ENCODE measurements at places on chromosomes 4 and X.

- no peak for DNase-seq
These were observed 4.7 kb downstream of the THAP9 start for GRCh38 chr4:82905205-82905604.

- no peak for DNase-seq
These were observed 37.2 kb downstream of the CLCN3 start for GRCh38 chr4:169657470-169658107.

GRCh38 chr4:160947653-160948052 lies 1216.1 kb downstream of the FSTL5 start:
- DNase-seq: no peak

DNA sequence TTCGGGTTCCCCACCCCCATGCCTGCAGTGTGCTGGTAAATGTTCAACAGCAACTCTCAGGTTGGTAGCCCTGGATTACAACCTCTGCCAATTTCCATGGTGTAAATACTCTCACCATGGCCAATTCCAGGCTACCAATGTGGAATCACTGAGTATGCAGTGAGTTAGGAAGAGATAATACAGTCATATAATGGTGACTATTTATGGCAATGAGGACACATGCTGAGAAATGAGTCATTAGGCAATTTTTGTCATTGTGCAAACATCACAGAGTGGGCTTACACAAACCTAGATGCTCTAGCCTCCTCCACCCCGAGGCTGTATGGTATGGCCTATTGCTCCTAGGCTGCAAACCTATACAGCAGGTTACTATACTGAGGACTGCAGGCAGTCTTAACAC lies 4.6 kb upstream of the CLDN24 start:
- no peak for DNase-seq

GRCh38 chrX:84865113-84865512 lies 138.6 kb upstream of the APOOL start:
- DNase-seq: peak; percentile 38

GRCh38 chr4:182089326-182089725 lies 153.9 kb upstream of the TENM3 start:
- no peak for DNase-seq

DNA sequence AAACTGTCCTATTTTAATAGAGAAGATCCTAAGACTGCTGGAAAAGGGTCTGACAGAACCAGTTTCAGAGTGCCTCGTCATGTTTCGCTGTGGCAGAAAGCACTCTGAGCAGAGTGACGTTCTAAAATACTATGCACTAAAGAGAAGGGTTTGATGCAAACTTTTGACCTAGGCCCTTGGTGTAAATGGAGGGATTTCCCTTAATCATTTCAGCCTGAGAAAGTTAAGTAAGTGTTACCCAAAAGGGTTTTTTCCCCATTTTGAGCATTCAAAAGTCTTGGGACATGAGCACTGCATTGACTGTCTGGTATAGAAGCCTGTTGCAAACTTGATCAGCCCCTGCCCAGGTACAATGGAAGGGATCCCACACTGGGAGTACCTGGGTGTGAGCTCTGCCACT lies 157.5 kb upstream of the ATOH1 start:
- DNase-seq: no peak

DNA sequence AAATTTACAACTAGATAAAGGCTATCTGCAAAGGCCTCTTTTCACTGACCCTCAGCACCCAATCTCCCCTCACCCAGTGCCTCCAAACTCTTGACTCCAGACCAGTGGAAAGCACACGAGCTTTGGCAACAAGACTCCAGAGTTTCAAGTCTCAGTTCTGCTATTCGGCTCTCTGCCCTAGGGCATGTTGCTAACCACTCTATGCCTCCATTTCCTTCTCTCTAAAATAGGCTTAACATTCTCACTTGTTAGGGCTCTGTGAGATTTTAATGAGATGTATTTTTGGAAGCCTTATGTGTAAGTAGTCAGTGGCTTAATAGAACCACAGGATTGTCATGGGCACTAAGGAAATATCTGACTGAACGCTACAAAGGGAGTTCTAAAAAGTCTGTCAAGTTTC lies 116.5 kb upstream of the IQCM start:
- no peak for DNase-seq

- DNase-seq: no peak
These were observed 441.9 kb downstream of the INPP4B start for GRCh38 chr4:142404191-142404611.

DNA sequence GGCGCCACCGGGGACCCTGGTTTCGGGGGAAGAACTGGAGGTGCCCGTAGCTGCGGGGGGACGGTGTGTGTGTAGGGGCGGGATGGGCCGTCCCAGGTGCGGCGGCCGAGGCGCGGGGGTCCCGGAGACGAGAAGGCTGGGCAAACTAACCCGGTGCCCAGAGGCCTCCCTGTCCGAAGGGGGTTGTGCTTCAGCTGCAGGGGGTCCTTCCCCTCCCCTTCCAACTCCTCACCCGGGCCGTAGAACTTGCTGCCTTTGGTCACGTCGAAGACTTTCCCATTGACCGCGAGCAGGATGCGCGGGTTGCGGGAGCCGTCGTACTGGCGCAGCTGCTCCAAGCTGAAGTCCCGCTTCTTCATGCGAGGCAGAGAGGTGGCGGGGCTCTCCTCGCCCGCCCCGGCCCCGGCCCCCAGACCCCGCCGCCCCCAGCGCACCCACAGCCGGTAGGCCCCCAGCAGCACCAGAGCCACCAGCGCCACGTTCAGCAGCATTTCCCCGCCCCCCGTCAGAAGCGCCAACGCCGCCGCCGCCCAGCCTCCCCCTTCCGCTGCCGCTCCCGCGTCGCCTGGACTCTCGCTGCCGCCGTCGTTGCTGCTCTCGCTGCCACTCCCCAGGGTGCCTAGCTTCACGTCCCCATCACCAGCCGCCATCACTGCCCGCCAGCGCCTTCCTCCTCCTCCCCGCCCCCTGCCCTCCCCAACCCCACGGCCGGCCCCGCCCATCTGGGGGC lies at the start of gene PGRMC2:
PGRMC2 (minus strand) TSS at position 673 of the 730 bp plus-strand sequence; CDS start at position 650, 23 bp downstream.
- no peak for DNase-seq

GRCh38 chr4:78770091-78770642 lies 6.0 kb upstream of the BMP2K start:
- DNase-seq: no peak

- DNase-seq: no peak
These were observed 39.2 kb downstream of the TRIM2 start for GRCh38 chr4:153243468-153243867.

DNA sequence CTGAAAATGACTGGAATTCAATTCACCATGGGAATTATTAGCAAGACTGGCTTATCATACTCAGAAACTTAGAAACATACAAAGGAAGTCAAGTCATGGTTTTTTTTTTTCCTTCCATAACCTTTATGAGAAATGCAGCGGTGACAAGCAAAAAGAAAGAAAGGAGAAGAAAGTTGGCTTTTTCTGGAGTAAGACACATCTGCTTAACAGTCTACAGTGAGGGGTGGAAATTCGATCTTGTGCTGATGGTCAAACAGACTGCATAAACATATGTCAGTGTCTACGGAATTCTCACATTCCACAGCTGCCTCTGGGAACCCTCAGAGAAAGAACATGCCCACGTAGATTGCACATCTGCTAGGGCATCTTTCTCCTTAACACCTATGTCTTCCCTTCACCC lies 54.6 kb downstream of the PROM1 start:
- peak; percentile 11 for DNase-seq

DNA sequence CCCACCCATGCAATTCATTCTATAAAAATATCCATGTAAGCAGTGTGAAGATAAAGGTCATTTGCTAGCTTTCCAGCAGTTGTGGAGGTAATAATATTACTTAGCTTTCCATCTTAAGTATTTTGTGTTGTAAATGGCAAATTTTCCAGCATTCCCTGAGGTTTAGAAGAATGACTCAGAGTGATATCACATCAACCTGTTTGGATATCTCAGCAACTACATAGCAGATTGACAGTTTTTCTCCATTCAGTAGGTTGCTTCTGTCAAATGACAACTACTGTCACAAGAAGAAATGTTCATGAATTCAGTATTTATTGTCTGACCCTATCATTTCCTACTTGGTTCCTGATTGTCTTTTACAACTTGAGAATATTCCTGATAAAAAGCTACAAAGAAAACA lies 434.9 kb upstream of the GALNTL6 start:
- no peak for DNase-seq

DNA sequence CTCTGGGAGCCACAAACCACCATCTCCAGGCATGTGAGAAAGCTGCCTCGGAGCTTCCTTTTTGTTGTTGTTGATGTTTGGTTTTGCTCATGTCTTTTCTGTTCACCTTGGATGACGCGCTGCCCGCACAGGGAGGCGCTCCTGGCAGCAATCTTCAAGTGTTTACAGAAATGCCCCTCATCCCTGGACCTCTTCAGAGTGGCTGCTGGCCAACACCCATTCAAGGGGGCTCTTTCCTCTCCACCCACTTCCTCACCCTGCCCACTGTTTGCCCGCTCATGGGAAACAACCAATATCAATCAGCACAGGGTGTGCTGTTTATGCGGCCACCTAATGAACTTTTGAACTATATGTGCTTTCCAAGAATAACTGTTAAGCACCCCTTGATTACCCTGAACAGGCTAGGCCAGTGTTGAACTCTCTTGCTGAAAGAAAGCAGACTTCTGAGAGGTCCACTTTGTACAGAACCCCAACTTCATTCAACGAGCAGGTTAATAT lies 355.1 kb upstream of the CLNK start:
- DNase-seq: no peak

GRCh38 chr4:93828995-93829819 lies 654 bp downstream of the ATOH1 start:
- no peak for DNase-seq

GRCh38 chrX:3029129-3029528 lies 12.1 kb upstream of the ARSF start:
- DNase-seq: no peak

DNA sequence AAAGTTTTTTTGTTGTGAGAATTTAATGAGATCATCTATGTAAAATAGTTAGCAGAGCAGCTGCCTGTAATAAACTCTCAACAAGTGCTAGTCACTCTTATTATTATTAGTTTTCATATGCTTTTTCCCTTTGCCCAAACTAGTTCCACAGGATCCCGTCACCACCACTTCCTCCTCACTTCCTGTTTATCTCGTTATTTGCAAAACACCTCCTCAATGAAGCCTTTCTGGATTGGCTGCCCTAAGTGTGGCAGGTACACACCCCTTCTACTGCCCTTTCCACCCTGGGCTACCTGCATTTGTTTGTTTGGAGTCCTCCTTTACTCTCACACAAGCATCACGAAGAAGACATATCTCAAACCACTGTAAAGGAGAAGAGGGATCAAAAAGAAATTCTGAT lies 54.4 kb upstream of the KLF3 start:
- no peak for DNase-seq

DNA sequence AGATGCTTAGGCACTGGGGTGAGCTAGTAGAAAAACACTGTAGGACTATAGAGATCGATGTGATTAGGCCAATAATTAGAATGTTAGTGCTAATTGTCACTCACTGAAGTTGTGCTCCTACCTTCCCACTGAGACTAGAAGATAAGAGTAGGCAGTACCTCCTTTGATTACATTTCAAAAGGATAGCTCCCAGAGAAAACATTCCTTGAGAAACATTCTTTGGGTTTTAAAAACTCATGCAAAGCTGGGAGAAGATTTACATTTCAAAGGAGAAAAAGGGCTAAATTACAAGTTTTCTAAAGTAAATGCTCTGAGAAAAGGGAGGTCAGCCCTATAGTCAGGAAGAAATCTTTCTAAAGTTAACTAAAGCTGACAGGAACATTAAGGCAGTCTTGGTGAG lies 860.3 kb upstream of the NDST4 start:
- no peak for DNase-seq

GRCh38 chr4:176380352-176381157 lies 60.8 kb downstream of the SPCS3 start:
- no peak for DNase-seq

- no peak for DNase-seq
These were observed 435.6 kb upstream of the SMIM31 start for GRCh38 chr4:164318350-164318749.

- no peak for DNase-seq
These were observed 311.6 kb downstream of the FAM133A start for GRCh38 chrX:93985344-93986307.

GRCh38 chr4:48642421-48643374 lies 137.4 kb downstream of the FRYL start:
- no peak for DNase-seq

- no peak for DNase-seq
These were observed 11.8 kb upstream of the UGT2A3 start for GRCh38 chr4:68963374-68963773.

GRCh38 chrX:72011734-72012133 lies 101.1 kb downstream of the NHSL2 start:
- no peak for DNase-seq

GRCh38 chr4:25377572-25378436 lies 741 bp downstream of the ANAPC4 start:
- DNase-seq: no peak

GRCh38 chrX:112066813-112067212 lies 15.8 kb downstream of the TRPC5 start:
- no peak for DNase-seq

GRCh38 chrX:8731559-8732395 lies at the start of gene ANOS1:
TSS of gene ANOS1 (minus strand) at chrX:8732137. CDS start at chrX:8732036, 101 bp downstream.
- no peak for DNase-seq

- no peak for DNase-seq
These were observed 18.8 kb downstream of the SLC7A11 start for GRCh38 chr4:138223231-138223910.

- DNase-seq: no peak
These were observed 347.1 kb downstream of the GBA3 start for GRCh38 chr4:23039818-23040217.

DNA sequence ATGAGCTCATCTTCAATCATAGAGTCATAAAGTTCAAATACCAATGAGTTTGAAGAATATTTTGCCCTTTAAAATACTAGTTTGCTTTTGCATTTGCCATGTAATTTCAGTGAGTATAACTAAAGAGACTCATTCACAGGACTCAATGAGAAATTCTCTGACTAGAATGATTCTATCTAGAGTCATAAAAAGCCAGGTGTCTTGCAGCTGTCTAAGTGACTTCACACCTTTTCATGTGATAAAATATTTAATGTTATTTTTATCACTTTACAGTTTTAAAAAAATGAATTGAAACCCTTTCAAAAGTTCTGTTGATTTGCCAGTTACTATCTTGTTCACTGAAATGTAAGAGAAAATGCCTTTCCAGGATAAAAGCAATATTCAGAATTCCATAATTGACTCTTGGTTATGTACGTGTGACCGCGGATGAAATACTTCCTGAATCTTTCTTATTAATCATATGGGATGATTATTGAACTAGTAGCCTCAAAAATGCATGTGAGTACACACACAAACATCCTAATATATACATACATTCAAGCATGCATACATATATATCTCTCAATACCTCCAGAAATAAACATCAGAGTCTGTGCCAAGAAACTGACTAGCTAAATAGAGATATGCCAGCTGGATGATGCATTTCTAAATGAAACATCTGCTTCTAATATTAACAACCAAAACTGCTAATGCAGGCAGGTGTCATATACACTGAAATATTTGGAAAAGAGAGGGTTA lies 87.0 kb downstream of the GABRB1 start:
- DNase-seq: no peak

DNA sequence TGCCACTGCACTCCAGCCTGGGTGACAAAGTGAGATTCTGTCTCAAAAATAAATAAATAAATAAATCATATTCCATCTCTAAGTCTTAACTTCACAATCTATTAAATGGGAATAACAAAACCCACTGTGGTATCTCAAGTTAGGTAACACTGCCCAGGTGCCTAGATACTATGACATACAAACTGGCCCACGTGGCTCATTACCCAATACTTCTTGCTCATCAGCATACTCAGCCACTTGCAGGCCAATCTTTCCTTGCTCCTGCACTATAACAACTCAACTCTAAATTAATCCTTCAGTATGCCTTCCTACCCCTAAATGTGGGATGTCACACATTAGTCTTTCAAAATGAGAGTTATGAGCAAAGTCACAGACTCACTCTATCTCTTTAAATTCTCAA lies 230.1 kb downstream of the OPHN1 start:
- DNase-seq: no peak

- no peak for DNase-seq
These were observed 157.7 kb downstream of the CBR4 start for GRCh38 chr4:168852387-168852786.

Measured in HS-27A (cell line).